NCI-H2029 (cell line): ENCODE measurements at places on chromosomes 5 and 9.

GRCh38 chr9:92026206-92027002 lies 76.4 kb upstream of the ROR2 start:
- no peak for DNase-seq

- DNase-seq = no peak
Observed at GRCh38 chr9:78295731-78296130, 1.2 kb upstream of the PSAT1 start.

DNA sequence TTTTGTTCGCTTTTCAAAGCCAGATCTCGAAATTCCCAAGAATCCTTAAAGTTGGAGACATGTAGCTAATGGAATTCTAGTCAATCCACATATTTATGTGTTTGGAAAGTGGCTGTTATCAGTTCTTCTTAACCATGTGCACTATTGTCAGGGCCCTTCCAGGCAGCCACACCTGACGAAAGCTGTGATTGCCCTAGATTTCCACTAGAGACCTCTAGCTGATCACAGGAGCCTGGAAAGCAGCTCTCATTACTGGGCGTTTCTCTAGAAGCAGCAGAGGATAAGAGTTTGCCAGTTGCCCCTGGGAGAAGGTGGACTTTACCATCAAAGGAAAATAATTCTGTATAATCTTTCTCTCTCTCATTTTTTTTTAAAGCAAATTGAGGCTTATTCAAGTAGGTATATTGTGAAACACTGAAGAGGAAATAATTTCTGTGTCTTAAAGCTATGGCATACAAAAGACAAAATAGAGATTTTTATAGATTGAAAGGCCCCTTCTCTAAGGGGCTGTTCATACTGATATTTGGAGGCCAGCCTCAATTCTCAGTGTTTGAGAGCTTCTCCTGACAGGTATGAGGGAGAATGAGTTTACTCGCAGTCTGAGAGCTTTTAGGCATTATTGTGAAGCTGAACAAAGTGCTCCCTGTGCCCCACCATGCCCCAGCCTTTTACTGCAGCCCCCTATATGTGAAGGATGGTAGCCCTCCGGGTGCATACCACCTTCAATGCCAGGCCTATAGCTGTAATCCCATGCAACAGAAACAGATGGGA lies 405.4 kb upstream of the ACTBL2 start:
- DNase-seq = no peak

- DNase-seq = no peak
Observed at GRCh38 chr5:2184563-2185540, 302.1 kb upstream of the IRX4 start.

GRCh38 chr5:142095651-142096330 lies 12.8 kb upstream of the NDFIP1 start:
- DNase-seq = no peak

DNA sequence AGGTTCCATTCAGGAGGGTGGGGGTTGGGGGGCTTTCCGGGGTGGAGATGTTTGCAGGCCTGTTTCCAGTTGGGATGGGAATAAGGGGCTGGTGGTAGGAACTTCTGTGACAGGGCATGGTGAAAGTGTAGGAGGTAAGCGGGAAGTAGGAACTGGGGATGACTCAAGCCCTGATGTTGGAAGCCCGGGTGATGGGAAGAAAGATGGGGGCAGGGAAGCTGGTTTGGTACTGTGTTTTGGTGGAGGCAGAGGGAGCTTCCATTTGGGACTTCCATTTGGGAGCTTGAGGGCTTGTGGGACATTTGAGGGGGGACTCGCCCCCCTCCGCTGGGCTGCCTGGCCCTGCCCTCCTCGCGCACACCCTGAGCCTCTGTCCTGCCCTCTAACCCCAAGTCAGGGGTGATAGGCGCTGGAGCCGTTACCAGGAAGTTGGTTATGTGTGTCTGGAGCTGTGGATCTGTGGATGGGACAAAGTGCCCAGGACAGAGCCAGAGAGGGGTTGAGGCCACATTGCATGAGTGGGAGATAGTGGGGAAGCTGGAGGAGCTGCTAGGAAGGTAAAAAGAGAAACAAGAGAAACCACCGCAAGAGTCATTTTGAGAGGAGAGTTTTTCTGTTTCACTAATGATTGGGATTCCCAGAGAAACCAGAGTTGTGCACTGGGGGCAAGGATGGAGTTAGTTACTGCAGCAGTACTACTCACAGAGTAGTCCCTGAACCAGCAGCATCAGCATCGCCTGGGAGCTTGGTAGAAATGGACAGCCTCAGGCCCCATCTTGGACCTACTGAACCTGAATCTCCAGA lies 6.6 kb downstream of the RGS14 start:
- DNase-seq = no peak

DNA sequence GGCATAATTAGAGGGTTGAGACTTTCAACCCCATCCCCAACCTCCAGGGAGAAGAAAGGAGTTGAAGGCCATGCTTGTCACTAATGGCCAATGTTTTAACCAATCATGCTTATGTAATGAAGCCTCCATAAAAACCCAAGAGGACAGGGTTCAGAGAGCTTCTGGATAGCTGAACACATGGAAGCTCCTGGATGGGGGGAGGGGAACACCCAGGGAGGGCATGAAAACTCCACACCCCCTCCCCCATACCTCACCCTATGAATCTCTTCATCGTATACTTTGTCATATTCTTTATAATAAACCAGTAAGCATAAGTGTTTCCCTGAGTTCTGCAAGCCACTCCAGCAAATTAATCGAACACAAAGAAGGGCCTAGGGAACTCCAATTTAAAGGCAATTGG lies 81.7 kb downstream of the ALDH7A1 start:
- no peak for DNase-seq

- no peak for DNase-seq
Observed at GRCh38 chr9:19947996-19948395, 159.2 kb upstream of the SLC24A2 start.

DNA sequence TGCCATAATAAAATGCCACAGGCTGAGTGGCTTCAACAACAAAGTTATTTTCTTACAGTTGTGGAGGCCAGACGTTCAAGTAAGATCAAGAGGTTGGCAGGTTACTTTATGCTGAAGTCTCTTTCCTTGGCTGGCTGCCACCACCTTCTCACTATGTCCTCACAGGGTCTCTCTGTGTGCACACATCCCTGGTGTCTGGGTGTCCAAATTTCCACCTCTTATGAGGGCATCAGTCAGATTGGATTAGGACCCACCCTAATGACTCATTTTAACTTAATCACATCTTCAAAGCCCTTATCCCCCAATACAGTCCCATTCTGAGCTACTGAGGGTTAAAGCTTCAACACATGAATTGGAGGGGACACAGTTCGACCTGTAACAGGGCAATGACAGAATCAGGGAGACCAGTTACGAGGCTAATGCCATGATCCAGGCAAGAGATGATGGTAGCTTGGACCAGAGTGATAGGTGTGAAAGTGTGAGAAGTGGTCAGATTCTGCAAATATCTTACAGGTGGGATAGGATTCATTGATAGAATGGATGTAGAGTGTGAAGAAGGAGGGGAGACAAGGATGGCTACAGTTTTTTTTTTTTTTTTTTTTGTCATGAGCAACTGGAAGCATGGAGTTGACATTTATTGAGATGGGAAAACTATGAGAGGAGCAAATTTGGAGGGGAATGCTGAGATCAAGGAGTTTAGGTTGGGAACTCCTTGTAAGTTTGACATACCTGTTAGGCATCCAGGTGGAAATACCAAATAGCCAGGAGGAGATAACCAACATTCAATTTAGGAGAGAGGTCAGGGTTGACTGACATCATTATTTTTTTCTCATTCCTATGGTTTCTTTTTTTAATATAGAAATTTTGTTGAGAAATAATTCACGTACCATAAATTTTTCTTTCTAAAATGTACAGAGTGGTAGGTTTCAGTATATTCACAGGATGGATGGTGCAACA lies 39.6 kb upstream of the FGF1 start:
- no peak for DNase-seq

DNA sequence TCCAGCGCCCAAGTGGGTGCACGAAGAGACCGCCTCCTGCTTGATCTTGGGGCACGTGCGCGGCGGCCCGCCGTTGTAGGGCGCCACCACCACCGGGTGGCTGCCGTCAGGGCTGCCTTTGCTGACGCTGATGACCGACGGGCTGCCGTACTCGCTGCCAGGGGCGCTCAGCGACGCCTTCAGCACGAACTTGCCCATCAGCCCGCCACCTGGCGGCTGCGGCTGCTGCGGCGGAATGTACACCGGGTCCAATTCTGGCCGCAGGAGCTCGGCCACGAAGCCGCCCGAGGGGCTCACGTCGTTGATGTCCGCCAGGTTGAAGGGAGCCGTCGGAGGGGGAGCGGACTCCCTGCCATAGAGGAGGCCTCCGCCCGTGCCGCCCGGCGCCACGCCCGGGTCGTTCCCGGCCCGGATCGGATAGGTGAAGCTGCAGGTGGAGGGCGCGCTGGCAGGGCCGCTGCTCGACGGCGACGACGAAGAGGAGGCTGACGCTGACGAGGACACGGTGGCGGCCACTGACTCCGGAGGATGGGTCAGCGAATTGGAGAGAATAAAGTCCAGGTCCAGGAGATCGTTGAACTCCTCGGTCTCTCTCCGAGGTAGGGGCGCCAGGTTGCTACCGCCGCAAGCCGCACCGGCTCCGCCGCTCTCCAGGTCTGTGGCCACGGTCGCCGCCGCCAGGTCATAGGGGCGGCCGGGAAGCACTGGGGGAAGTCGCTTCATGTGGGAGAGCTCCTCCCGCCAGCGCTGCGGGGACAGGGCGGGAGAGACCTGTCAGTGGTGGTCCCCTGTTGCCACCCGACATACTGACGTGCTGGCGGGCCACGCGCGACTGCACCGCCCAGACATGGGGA lies 1.8 kb downstream of the KLF4 start:
- peak; percentile 30 for DNase-seq

DNA sequence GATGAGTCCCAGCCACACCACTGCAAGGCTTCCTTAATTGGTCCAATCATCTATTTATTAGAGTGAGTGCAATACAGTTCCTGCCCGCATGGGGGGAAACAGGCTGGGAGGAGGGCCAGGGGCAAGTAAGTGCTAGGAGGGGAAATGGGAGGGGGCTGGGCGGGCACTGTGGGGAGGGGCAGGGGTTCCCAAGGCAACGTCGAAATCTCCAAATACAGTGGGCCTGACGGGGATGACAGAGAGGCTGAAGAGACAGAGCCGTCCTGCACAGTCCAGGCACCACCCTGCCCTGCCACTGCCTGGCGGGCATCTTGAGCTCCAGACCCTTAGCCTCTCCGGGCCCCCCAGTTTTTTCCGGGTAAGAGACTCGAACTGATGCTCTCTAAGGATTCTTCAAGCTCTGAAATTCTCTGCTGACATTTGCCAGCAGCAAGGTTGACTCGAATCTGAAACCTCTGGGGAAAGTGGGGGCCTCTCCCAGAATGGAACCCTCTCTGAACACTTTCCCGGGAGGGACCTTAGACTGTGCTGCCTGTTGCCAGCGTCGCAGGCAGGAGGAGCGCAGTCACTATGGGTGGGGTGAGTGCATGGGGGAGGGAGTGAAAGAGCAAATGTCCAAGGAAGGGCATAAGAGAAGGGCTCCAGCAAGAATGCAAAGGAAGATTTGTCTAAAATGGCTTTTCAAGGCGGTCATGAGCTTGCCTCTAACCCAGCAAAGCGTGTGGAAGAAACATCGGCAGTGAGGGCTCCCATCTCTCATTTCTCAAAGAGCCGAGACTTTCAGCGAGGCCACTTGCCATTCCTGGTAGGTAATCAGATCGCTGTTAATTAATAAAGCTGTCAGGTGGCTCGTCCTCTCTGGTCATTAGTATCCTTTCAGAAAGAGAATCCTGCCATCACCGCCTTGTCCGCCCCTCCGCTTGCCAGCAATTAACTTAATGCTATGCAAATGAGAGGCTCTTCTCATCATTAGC lies 99.0 kb downstream of the GTF3C4 start:
- DNase-seq = peak; percentile 76

- no peak for DNase-seq
Observed at GRCh38 chr5:145904743-145905142, 31.6 kb upstream of the SH3RF2 start.

DNA sequence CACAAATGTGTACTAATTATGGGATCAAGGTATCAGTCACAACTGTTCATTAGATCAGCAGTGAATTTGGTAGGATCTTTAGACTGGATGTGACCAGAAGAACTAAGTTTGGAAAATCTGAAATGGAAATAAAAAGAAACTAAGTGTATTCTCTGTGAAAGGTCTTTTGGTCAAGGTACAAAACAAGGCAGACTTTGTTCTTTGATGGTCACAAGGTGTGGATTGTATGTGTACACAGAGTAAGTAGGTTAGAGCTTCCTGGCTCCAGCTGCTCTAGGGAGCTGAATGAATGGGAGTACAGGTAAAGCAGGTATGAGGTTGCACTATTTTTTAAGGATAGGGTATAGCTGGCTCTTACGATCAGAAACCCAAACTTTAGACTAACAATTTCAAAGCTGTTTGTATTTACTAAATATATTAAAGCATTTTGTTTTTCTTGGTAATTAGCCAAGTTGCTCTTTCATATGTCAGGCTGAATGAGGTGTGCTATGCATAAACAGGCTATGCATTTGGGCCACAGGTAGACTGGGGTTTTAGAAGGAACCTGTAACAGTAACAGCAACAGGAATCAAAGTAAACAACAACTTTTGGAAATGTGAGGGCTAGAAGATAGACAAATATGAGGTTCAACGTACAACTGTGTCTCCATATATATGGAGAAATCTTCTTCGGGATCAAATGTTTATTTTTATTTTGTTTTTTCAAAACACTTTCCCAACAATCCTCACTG lies 32.5 kb downstream of the FAM169A start:
- DNase-seq = no peak

- no peak for DNase-seq
Observed at GRCh38 chr9:127563579-127563978, 48.5 kb upstream of the STXBP1 start.

DNA sequence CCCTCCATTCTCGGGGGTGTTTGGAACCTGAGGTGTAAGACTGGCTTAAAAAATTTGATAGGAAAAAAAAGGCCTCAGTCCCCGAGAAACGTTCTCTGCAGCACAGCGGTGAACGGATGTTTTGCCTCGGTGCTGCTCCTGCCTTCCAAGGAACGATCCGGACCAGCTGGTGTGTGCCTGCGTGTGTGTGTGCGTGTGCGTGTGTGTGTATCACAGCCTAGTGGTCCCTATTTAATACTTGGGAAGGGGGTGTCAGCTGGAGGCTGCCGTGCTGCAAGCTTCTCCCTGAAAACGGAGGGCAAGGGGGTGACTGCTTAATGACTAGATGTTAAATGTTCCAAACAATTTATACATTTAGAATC lies 76.9 kb downstream of the LHX2 start:
- DNase-seq = no peak

DNA sequence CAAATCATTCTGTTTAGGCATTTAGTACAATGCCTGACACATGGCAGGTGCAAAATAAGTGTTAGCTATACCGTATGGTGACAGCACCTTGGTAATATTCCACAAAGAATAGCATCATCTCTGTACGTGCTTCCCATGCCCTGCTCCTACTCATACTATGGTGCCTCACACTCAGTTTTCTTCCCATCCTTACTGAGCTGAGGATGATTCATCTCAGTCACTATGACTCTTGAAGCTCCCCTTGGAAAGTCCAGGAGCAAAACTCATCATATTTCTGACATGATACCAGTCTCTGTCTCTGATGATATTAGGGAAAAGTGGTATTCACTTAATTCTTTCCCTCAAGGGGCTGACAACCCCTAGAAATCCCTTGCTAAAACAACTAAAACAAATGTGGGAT lies 423.3 kb downstream of the EFNA5 start:
- DNase-seq = no peak
